ENCODE measurements at places on chromosomes 7 and 10.

DNA sequence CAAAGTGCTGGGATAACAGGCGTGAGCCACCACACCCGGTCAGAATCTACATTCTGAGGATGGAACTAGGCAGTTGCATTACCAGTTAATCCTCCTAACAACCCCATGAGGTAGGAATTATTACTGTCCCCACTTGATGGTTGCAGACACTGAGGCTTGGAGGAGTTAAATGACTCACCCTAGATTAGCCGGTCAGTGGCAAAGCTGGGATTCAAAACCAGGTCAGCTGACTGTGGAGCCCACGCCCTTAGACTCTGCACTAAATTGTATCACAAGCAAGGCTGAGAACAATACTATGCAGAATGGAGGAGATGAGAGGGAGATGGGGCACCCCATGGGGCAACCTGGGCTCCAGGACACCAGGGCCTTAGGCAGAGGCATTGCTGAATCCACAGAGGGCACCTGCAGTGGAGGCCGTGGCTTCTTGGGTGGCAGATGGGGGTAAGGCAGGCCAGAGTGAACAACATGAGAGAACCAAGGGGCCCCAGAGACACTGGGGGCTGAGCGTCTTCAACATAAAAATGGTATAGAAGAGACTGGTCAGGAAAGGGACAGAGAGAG is 723.4 kb downstream of the PARD3 start:
- DNase-seq = no peak

- no peak for DNase-seq
These were observed 133.4 kb downstream of the MACC1 start for GRCh38 chr7:20083781-20084180.

DNA sequence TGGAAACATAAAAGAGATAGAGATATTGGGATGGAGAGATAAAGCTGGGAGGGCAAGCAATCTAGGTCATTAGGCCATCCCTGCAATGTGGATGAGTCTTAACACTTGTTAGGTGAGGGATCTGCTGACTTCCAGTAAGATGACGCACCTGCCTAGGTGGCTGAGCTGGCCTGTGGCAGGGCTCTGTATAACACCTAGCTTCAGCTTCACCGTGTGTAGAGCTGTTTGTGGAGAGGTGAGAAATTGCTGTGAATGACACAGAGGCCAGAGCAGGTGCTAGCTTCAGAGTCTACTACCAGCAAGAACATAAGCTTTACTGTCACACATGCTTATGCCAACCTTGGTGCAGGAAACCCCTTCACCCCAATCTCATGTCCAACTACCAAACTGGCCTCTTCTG is 1010.0 kb downstream of the TYW1 start:
- no peak for DNase-seq

DNA sequence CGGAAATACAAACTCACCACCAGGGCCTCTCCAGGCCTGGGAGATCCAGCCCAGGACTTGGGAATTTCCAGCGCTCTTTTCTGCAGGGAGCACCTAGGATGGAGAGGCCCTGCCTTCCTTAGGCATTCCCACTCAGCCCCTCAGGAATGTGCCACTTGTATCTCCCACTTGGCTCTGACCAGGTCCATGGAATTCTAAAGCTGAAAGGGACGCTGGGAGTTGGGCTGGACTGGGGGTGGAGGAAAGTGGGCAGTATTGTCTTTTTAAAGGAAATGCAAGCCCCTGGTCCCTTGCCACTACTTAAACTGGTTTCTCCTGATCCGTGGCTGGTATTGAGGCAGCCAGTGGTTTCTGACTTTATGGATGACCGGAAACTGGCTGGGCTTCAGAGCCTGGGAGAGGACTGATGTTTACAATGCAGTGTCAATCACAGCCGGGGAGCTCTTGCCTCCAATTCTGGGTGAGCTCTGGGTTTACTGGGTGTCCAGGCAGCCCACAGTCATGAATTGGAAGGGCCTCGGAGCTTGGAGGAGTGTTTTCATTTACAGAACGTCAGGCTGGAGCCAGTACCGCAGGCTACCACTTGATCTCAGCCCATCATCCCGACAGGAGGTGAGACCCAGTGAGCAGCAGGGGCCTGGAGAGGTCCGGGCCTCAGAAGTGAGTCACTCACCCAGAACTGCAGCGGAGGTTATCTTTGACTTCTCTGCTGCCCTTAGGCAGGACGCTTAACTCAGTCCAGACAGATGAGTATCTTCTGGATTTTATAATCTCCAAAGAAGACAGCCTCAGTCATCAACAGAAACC is 27.3 kb downstream of the AGAP3 start:
- DNase-seq = no peak

- DNase-seq = no peak
These were observed 10.7 kb downstream of the AMZ1 start for GRCh38 chr7:2698581-2699288.

- no peak for DNase-seq
These were observed 2.3 kb upstream of the GIMAP8 start for GRCh38 chr7:150447966-150448788.

- DNase-seq = no peak
These were observed 97.3 kb upstream of the SFMBT2 start for GRCh38 chr10:7507887-7508726.
